ENCODE measurements at places on chromosomes 11 and 22. TPM values are rescaled to one million over a fixed set of nuclear protein-coding genes. Genes with fewer than 3 reads are reported as not detected.

Gene OR10G8
- total RNA-seq: not detected

Gene PAX6
- total RNA-seq: not detected

Gene RAG2
- total RNA-seq: not detected

Gene POU2AF1
- total RNA-seq: 3.4 TPM

Gene NDUFS3
- 92.2 TPM for total RNA-seq

Gene MYEOV
- 1.7 TPM for total RNA-seq

Gene ZP1
- not detected for total RNA-seq

Gene MRPL11
- 64.4 TPM for total RNA-seq

Gene PNPLA5
- total RNA-seq: not detected

Gene APOC3
- total RNA-seq: not detected

Gene PDXP
- total RNA-seq: 13.3 TPM

Gene LRRN4CL
- total RNA-seq: 0.28 TPM

Gene CRYBB2
- total RNA-seq: not detected

Gene SYT12
- total RNA-seq: 9.0 TPM

Gene PKDREJ
- not detected for total RNA-seq

Gene DMC1
- 1.6 TPM for total RNA-seq

Gene TOMT
- not detected for total RNA-seq

Gene BTBD18
- not detected for total RNA-seq

Gene TMEM80
- total RNA-seq: 18.9 TPM

Gene OR52D1
- total RNA-seq: not detected

Gene WNT7B
- 29.7 TPM for total RNA-seq

Gene SLC7A4
- 2.0 TPM for total RNA-seq

Gene SUSD2
- total RNA-seq: 1.7 TPM

Gene RBM7
- 4.4 TPM for total RNA-seq

Gene GGTLC3
- not detected for total RNA-seq

Gene NAGA
- total RNA-seq: 32.7 TPM

Gene TTC36
- total RNA-seq: 0.71 TPM

Gene OR51E2
- not detected for total RNA-seq

Gene JAML
- not detected for total RNA-seq

Gene PRRG4
- 25.5 TPM for total RNA-seq

Gene GTPBP1
- total RNA-seq: 19.3 TPM

Gene USP28
- total RNA-seq: 21.6 TPM

Gene SPATA19
- total RNA-seq: not detected

Gene ANO3
- total RNA-seq: 0.07 TPM

Gene APOL4
- 0.65 TPM for total RNA-seq

Gene ARHGAP42
- 1.6 TPM for total RNA-seq

Gene CCDC87
- 0.23 TPM for total RNA-seq

Gene SLC22A8
- total RNA-seq: not detected

Gene PLCB3
- 64.0 TPM for total RNA-seq

Gene C11orf21
- total RNA-seq: not detected

Gene MS4A6E
- not detected for total RNA-seq

Gene OR52I2
- total RNA-seq: not detected

Gene PTPRCAP
- not detected for total RNA-seq

Gene SERHL2
- total RNA-seq: 5.8 TPM

Gene MUC5AC
- total RNA-seq: not detected

Gene SYT8
- 8.5 TPM for total RNA-seq

Gene ATG2A
- 18.2 TPM for total RNA-seq

Gene FERMT3
- total RNA-seq: 0.14 TPM

Gene OR56B1
- not detected for total RNA-seq

Gene OR4A47
- not detected for total RNA-seq

Gene DERL3
- 2.8 TPM for total RNA-seq

Data from airway epithelial cell (primary cell).